Transverse colon (tissue), 4 donors: ENCODE measurements at places on chromosomes 11 and 22.

DNA sequence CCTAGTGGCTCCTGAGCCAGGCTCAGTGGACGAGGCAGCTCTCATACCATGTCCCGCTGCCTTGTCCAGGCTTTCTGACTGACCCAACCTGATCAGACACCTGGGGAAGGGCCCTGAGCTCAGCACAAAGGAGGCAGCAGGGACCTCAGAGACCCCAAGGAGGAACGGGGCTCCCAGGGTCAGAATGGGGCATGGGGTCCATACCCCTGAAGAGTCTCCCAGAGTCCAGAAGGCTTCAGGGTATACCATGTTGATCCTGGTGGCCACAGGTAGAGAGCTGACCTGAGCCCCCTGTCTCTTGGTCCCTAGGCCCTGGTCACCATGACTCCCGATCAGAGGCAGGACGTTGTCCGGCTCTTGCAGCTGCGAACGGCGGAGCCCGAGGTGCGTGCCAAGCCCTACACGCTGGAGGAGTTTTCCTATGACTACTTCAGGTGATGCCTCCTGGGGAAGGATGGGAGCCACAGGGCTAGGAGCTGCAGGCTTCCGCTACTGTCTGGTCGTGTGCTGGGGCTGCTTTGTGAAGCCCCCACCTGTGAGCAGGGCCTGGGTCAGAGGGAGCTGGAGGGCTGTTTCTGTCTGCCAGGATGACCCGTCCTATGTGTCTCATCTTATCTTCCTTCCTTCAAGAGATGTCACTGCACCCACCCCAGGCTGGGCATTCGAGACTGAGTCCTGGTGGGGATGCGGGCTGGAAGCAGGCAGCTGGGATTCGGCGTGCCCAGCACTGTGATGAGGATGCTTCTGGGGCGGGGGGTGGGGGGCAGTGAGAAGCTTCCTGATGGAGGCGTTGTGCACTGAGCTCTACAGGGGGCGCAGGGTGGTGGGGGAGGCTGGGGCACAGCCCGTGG is 74.2 kb downstream of the MYO7A start:
- peak; percentile 3 for DNase-seq

GRCh38 chr11:114168691-114169090 is 109.2 kb downstream of the ZBTB16 start:
- DNase-seq: peak; percentile 68

DNA sequence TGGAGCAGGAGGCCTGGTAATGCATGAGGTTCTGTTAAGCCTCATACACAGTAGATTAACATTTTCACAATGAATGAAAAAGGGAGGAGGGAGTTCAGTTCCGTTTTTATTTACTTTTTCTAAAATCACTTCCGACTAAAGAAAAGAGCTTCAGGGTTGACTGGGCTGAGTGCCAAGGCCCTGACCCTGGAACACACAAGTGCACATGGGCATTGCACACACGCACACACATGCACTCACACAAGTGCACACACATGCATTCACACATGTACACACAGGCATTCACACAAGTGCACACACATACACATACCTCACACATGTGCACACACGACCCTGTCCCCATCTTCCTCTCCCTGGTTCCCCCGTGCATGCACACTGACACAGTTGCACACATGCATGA is 303.3 kb downstream of the BRD1 start:
- DNase-seq: no peak

DNA sequence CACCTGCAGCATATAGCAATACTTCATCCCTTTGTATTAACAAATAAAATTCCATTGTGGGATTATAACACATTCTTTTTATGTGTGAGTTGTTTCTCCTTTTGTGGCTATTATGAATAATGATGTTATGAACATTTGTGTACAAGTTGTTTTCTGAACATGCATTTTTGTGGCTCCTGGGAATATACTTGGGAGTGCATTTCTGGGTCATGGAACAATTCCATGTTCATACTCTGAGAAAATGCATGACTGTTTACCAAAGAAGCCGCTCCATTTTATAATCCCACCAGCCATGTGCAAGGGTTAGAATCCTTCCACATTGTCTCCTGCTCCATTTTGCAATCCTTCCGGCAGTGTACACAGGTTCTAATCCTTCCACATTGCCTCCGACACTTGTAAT is 713.8 kb downstream of the TBC1D22A start:
- DNase-seq: no peak

- no peak for DNase-seq
These were observed 7.1 kb downstream of the LARGE2 start for GRCh38 chr11:45929486-45930030.

- DNase-seq: peak; percentile 75
These were observed at the start of gene POU2AF1 for GRCh38 chr11:111378861-111379601. TSS of gene POU2AF1 (minus strand) at chr11:111379275. CDS start at chr11:111379177, 98 bp downstream.
